ENCODE measurements at places on chromosomes 11 and 22. TPM values are rescaled to one million over a fixed set of nuclear protein-coding genes. Genes with fewer than 3 reads are reported as not detected.

The UPK3A gene
- total RNA-seq: not detected

DNA sequence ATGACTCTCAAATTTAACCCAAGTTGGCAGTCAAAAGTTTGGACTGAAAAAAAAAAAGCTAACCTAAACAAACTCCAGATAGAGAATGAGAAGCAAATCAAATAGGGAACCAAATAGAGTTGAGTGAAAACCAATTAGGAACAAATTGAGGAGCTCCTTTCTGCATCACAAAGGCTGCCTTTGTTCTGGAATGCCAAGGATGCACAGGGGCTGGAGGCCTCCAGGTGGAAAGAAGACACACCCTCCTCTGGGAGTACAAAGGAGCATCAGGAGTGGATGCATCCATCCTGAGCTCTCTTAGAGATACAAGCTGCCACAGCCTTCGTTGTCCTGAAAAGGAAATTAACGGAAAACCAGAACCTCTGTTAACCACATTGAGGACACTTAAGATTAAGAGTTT lies 73.3 kb downstream of the MRGPRX1 start:
- H3K36me3 ChIP-seq: no peaks in the 10 kb centered on the region
- peaks cover 10% of the 10 kb centered on the region for H3K27me3 ChIP-seq
- no peak for DNase-seq
- H3K4me1 ChIP-seq: no peaks in the 10 kb centered on the region
- no peak overlapping the region for H3K27ac ChIP-seq

DNA sequence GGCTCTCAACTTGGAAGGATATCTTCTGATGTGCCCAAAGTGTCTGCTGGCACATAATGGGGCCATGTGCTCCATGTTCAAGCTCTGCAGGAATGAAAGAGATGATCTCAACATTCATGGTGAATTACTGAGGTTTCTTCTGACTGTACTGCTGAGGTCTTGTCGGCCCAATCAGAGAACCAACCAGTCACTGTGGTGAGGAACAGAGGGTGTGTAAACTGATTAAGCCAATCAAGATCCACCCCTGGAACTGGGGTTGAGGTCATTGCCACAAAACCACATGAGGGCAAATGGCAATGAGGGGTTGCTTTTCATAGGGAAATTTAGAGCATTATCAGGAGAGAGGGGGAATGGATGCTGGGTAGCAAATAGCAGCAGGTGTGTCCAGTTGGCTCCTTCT lies 152.3 kb upstream of the RAG2 start:
- DNase-seq: no peak
- H3K4me1 ChIP-seq: peaks cover 8% of the 10 kb centered on the region

- no peaks in the 10 kb centered on the region for H3K36me3 ChIP-seq
- peaks cover 28% of the 10 kb centered on the region for H3K27me3 ChIP-seq
- no peak overlapping the region for H3K27ac ChIP-seq
These were observed 71.7 kb downstream of the DBX1 start for GRCh38 chr11:20088397-20089225.

DNA sequence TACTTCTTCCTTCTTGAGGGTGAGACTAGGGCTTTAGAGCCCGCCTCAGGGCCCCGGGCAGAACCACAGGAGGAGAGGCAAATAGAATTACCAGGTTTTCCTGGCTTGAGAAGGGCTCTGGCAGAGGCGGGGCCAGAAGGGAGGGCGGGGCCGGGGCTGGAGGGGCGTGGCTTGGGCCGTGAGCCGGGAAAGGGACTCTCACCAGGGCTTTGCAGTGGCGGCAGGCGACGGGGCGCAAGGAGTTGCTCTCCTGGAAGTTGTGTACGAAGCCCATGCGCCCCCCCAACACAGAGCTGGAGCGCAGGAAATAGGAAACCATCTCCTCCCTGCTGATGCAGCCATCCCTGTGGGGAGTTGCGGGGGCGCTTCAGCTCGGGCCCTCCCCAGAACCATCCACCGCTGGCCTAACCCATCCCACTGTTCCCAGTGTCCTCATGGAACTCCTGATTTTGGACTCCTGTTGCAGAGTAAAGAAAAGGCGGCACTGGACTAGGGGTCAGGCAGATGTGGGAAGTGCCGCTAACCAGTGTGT lies 6.9 kb upstream of the NRXN2 start:
- no peak for DNase-seq
- H3K27ac ChIP-seq: no peak overlapping the region
- H3K4me1 ChIP-seq: peaks cover 4% of the 10 kb centered on the region
- no peaks in the 10 kb centered on the region for H3K36me3 ChIP-seq
- no peaks in the 10 kb centered on the region for H3K27me3 ChIP-seq
- H3K4me3 ChIP-seq: no peak overlapping the region
